Neural crest cell (in vitro differentiated cells): ENCODE measurements at places on chromosomes 3 and 15. TPM values are rescaled to one million over a fixed set of nuclear protein-coding genes. Genes with fewer than 3 reads are reported as not detected.

The CLDN16 gene
- total RNA-seq, result not detected in 2 replicates

The MYO5A gene
- total RNA-seq, result 27.1 and 29.1 TPM in 2 replicates

The PARP15 gene
- total RNA-seq, result 0.09 TPM in 1 of 2 replicates, not detected in the other

The SLC38A3 gene
- 1.8 and 2.7 TPM in 2 replicates for total RNA-seq

The ABHD14A gene
- total RNA-seq, result 12.3 and 14.8 TPM in 2 replicates

The IGDCC3 gene
- 298 and 300 TPM in 2 replicates for total RNA-seq

The MINAR1 gene
- 1.9 and 2.0 TPM in 2 replicates for total RNA-seq

The GOLGA6B gene
- not detected in 2 replicates for total RNA-seq
